ENCODE measurements at places on chromosomes 16 and 17. TPM values are rescaled to one million over a fixed set of nuclear protein-coding genes. Genes with fewer than 3 reads are reported as not detected.

The HBQ1 gene
- 2.2 TPM for total RNA-seq

The CTRL gene
- 3.9 TPM for total RNA-seq

The KCNJ18 gene
- not detected for total RNA-seq

The TEKT5 gene
- 0.43 TPM for total RNA-seq

The ATP2A3 gene
- 113 TPM for total RNA-seq

The IL21R gene
- 95.6 TPM for total RNA-seq

The BAIAP3 gene
- total RNA-seq, result 0.27 TPM

The HLF gene
- 0.72 TPM for total RNA-seq

The CHST4 gene
- total RNA-seq, result 0.16 TPM

The SPNS3 gene
- total RNA-seq, result 24.7 TPM

The SLC38A8 gene
- not detected for total RNA-seq

The BFAR gene
- 53.4 TPM for total RNA-seq

The MINK1 gene
- 50.8 TPM for total RNA-seq

DNA sequence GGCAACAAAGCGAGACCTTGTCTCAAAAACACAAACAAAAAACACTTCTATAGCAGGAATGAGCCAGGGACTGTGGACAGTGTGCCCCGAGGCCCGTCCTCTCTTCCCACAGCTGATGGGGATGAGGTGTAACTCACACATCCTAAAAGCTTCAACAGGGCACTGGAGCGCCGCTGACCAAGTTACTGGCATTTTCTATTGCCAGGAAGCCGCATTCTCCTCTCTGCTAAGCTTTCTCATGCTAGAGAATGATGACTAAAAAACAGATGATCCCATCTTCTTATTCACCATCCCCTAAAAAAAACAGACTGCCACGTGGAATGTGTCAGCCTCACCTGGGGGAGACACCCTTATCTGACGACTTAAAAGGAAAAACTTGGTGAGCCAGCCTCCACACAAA, 16.3 kb downstream of the CARHSP1 start:
- H3K27me3 ChIP-seq, result no peaks in the 10 kb centered on the region
- peaks cover 37% of the 10 kb centered on the region for H3K4me1 ChIP-seq
- H3K27ac ChIP-seq, result peak overlapping the region; percentile 55
- H3K36me3 ChIP-seq, result peaks cover 54% of the 10 kb centered on the region

DNA sequence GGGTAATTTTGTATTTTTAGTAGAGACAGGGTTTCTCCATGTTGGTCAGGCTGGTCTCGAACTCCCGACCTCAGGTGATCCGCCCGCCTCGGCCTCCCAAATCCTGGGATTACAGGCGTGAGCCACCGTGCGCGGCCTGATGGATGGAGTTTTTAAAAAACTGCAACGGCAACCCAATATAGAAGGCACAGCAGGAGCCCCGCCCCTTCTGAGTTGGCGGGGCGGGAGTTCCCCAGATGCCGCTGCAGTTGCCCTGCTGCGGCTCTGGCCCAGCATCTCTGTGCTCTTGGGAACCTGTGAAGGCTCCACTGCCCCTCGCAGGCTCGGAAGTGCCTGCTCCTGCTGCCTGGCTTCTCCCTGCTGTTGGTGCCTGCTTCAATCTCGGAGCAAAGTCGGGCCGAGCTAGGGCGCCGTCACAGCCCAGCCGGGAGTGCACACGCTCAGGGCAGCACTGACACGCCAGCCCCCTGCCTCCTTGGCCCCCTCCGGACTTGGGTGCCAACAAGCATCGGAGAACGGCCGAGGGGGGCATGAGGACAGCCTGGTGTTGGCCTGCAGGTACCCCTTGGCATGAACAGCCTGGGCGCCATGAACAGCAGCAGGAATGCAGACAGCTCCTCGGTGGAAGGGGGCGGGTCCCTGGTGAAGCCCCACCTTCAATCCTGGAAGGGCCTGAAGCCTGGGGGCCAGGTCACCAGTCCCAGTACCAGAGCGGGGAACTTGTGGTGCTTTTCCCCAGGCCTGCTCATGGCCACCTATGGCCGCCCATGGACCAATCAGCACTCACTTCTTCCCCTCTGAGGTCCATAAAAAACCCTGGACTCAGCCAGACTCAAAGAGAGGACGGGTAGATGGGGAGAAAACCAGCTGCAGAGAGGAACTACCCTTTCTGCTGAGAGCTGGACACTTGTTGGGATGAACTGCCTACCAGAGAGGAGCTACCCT, 2.3 kb upstream of the NT5M start:
- H3K27ac ChIP-seq, result no peak overlapping the region
- peak; percentile 79 for DNase-seq
- H3K27me3 ChIP-seq, result no peaks in the 10 kb centered on the region
- peaks cover 50% of the 10 kb centered on the region for H3K4me1 ChIP-seq

GRCh38 chr17:29124925-29125273, 55.3 kb downstream of the MYO18A start:
- H3K4me3 ChIP-seq, result no peak overlapping the region
- no peak for DNase-seq
- no peak overlapping the region for H3K27ac ChIP-seq
- H3K27me3 ChIP-seq, result no peaks in the 10 kb centered on the region
- no peaks in the 10 kb centered on the region for H3K36me3 ChIP-seq

DNA sequence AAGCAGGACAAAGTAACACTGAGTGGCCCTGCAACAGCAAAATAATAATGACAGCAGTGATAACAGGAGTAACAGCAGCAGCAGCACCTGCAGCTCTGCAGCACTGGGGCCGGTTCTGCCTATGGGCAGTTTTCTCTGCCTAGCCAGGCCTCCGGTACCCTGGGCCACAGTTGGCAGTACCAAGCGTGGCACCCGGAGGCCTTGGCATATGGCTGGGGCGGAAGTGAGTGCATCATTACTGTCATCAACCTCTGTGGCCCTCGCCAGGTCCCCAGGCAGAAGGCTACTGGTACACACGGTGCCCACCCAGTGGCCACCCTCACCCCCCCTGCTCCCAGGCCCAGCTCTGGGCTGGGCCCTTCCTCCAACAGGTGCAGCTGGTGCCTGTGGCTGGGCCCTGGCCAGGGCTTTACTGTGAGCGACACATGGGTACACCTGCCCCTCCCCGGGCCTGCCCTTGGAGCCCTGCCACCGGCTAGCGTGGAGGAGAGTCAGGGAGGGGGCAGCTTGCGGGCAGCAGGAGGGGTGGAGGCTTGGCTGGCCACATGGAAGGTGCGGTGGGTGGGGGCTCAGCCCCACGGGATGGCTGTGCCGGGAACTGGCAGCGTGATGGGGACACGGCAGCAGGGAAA, 3.0 kb downstream of the KCNJ12 start:
- no peak overlapping the region for H3K27ac ChIP-seq
- no peak overlapping the region for H3K4me3 ChIP-seq
- H3K4me1 ChIP-seq, result peaks cover 9% of the 10 kb centered on the region
- no peak for DNase-seq

- H3K4me1 ChIP-seq, result peaks cover 46% of the 10 kb centered on the region
- no peaks in the 10 kb centered on the region for H3K27me3 ChIP-seq
- peak; percentile 95 for DNase-seq
- peak overlapping the region; percentile 89 for H3K27ac ChIP-seq
- H3K4me3 ChIP-seq, result peak overlapping the region; percentile 17
Observed at GRCh38 chr17:49696233-49696761, 11.5 kb downstream of the SLC35B1 start.

GRCh38 chr17:57004944-57005579, 27.1 kb downstream of the SCPEP1 start:
- peaks cover 6% of the 10 kb centered on the region for H3K36me3 ChIP-seq
- H3K27me3 ChIP-seq, result peaks cover 4% of the 10 kb centered on the region

GRCh38 chr16:4713663-4714501, 20.2 kb downstream of the ANKS3 start:
- no peak overlapping the region for H3K27ac ChIP-seq
- no peaks in the 10 kb centered on the region for H3K4me1 ChIP-seq
- no peaks in the 10 kb centered on the region for H3K27me3 ChIP-seq
- H3K4me3 ChIP-seq, result no peak overlapping the region
- no peak for DNase-seq

DNA sequence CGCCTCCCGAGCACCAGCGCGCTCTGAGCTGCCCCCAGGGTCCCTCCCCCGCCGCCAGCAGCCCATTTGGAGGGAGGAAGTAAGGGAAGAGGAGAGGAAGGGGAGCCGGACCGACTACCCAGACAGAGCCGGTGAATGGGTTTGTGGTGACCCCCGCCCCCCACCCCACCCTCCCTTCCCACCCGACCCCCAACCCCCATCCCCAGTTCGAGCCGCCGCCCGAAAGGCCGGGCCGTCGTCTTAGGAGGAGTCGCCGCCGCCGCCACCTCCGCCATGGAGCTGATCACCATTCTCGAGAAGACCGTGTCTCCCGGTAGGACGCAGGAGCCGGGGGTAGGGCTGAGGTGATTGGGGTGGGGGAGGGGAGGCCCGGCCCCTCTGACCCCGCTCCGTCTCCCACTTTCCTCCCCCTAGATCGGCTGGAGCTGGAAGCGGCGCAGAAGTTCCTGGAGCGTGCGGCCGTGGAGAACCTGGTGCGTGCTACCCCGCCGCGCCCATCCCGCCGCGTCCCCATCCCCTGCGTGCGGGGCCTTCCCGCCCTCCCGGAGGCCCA, 329 bp downstream of the KPNB1 start:
- DNase-seq, result peak; percentile 68
- H3K27ac ChIP-seq, result peak overlapping the region; percentile 99
- H3K4me3 ChIP-seq, result peak overlapping the region; percentile 94
- H3K36me3 ChIP-seq, result peaks cover 40% of the 10 kb centered on the region
- peaks cover 49% of the 10 kb centered on the region for H3K4me1 ChIP-seq
- no peaks in the 10 kb centered on the region for H3K27me3 ChIP-seq

DNA sequence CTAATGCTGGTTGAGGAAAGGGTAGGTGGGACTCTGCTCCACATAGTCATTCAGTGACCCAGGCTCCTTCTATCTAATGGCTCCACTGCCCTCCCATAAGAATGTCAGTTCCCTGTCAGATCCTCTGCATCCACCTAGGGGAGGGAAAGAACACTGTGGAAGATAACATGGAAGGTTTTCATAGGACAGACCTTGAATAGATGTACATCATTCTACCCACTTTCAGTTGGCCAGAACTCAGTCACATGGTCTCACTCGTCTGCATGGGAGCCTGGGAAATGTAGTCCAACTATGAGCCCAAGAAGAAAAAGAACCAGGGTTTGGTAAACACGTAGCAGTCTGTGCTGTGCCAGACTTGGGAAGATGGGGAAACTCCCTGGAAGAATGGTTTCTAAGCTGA, 27.1 kb upstream of the SCNN1B start:
- H3K27me3 ChIP-seq, result peaks cover 23% of the 10 kb centered on the region
- H3K36me3 ChIP-seq, result no peaks in the 10 kb centered on the region
- no peak for DNase-seq
- H3K4me1 ChIP-seq, result no peaks in the 10 kb centered on the region
- H3K4me3 ChIP-seq, result no peak overlapping the region

- no peaks in the 10 kb centered on the region for H3K4me1 ChIP-seq
- no peaks in the 10 kb centered on the region for H3K27me3 ChIP-seq
- H3K4me3 ChIP-seq, result no peak overlapping the region
- no peak overlapping the region for H3K27ac ChIP-seq
Observed at GRCh38 chr16:90037276-90037675, 18.0 kb upstream of the DBNDD1 start.

DNA sequence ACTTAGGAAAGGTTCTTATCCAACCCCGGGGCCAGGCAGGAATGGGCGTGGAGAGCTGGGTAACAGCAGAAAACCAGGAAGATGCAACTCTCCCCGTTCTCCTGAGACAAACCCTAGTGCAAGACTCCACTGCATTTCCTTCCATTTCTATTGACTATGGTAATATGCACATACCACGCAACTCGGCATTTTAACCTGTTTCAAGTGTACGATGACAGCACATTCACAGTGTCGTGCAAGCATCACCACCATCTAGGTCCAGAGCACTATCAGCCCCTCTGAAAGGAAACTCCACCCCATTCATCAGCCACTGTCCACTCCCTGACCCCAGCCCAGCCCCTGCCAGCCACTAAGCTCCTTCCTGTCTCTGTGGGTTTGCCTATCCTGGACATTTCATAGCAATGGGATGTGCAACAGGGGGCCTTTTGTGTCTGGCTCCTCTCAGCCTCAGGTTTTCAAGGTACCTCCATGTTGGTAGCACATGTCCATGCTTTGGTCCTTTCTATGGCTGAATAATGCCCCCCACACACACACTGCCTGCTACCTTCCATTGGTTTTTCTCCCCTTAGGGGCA, 441.9 kb downstream of the SOX9 start:
- peaks cover 5% of the 10 kb centered on the region for H3K4me1 ChIP-seq
- DNase-seq, result no peak
- H3K27me3 ChIP-seq, result no peaks in the 10 kb centered on the region
- no peak overlapping the region for H3K27ac ChIP-seq
- no peaks in the 10 kb centered on the region for H3K36me3 ChIP-seq

DNA sequence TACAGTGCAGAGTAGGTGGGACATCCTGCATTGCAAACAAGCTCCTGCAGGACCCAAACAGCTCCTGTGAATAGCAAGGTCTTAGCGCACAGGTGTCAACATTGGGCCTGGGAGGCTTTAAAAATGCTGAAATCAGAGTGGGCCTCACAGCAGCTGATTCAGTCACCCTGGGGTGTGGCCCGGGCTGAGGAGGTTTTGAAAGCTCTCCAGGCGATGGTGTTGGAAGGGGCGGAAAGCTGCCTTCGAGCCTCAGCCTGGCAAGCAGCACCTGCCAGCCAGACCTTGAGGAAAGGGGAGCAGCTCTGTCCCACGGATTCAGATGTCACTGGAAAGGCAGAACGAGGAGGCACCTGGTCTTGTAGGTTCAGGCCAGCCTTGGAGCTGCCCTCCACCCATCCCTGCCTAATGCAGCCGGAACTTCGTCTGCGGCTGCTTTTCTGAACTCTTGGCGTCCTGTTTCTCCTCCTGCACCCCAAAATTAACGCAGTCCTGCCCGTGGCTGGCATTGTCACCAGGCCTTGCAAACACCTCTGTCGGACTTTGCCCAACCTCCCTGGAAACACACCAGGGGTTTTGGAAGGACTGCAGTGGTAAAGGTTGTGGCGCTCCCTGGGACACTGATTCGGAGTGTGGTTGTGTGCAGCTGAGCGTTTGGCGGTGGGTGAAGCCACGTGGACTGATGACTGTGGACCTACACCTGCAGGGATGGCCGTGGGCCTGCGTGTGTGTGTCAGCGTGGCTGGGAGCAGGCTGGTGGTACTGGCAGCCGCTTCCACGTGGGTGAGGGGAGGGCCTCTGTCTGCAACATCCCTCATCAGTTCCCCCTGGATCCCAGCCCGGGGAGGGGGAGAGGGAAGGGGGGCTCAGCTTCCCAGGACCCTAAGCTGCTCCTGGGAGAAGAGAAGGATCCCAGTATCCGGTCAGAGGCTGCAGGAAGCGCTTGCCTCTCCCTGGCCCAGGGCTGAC, 3.4 kb downstream of the NECAB2 start:
- no peak overlapping the region for H3K27ac ChIP-seq
- no peak for DNase-seq
- H3K4me3 ChIP-seq, result no peak overlapping the region
- H3K36me3 ChIP-seq, result no peaks in the 10 kb centered on the region
- peaks cover 5% of the 10 kb centered on the region for H3K4me1 ChIP-seq

GRCh38 chr17:83071966-83072562, 7.3 kb upstream of the METRNL start:
- no peaks in the 10 kb centered on the region for H3K36me3 ChIP-seq
- peaks cover 2% of the 10 kb centered on the region for H3K27me3 ChIP-seq
- H3K27ac ChIP-seq, result no peak overlapping the region
- DNase-seq, result no peak
- peaks cover 28% of the 10 kb centered on the region for H3K4me1 ChIP-seq

- no peak for DNase-seq
- H3K36me3 ChIP-seq, result peaks cover 80% of the 10 kb centered on the region
- H3K4me1 ChIP-seq, result no peaks in the 10 kb centered on the region
- no peaks in the 10 kb centered on the region for H3K27me3 ChIP-seq
- peak overlapping the region; percentile 6 for H3K27ac ChIP-seq
Observed at GRCh38 chr16:70565053-70565452, 41.4 kb downstream of the SF3B3 start.

- H3K36me3 ChIP-seq, result no peaks in the 10 kb centered on the region
- no peak overlapping the region for H3K4me3 ChIP-seq
- H3K27ac ChIP-seq, result no peak overlapping the region
- H3K4me1 ChIP-seq, result no peaks in the 10 kb centered on the region
- H3K27me3 ChIP-seq, result no peaks in the 10 kb centered on the region
- DNase-seq, result no peak
Observed at GRCh38 chr16:73019457-73020362, 28.2 kb downstream of the ZFHX3 start.

Measured in activated CD8-positive, alpha-beta T cell treated with anti-CD3 and anti-CD28 coated beads for 36 hours (primary cell).